Calu3 (cell line): ENCODE measurements at places on chromosomes 12 and 14. TPM values are rescaled to one million over a fixed set of nuclear protein-coding genes. Genes with fewer than 3 reads are reported as not detected.

GRCh38 chr12:55780685-55781084 is 36.8 kb downstream of the SARNP start:
- no peak overlapping the region for H3K27ac ChIP-seq
- DNase-seq = no peak
- peaks cover 52% of the 10 kb centered on the region for H3K36me3 ChIP-seq
- H3K4me3 ChIP-seq = no peak overlapping the region
- H3K27me3 ChIP-seq = no peaks in the 10 kb centered on the region
- H3K4me1 ChIP-seq = no peaks in the 10 kb centered on the region

- peaks cover 29% of the 10 kb centered on the region for H3K4me1 ChIP-seq
- peaks cover 6% of the 10 kb centered on the region for H3K36me3 ChIP-seq
- DNase-seq = no peak
These were observed 9.9 kb downstream of the KRT83 start for GRCh38 chr12:52311285-52311648.

DNA sequence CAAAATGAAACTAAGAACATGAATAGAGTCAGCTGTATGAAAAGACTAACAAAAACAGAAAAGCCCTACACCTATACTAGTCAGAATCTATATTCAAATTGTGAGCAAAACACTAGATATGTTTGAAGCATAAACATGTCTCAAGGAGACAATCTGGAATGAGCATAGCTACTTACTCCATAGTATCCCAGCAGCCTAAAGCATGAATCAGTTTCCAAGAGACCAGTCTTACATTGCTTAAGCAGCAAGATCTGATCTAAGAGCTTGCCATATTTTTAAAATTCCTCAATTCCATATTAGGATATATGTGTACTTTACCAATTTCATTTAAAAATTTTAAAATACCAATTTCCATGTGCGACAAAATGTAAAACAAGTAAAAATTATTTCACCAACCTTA is 7.7 kb downstream of the CAPS2 start:
- DNase-seq = no peak
- H3K27me3 ChIP-seq = no peaks in the 10 kb centered on the region
- no peaks in the 10 kb centered on the region for H3K36me3 ChIP-seq
- no peak overlapping the region for H3K27ac ChIP-seq

DNA sequence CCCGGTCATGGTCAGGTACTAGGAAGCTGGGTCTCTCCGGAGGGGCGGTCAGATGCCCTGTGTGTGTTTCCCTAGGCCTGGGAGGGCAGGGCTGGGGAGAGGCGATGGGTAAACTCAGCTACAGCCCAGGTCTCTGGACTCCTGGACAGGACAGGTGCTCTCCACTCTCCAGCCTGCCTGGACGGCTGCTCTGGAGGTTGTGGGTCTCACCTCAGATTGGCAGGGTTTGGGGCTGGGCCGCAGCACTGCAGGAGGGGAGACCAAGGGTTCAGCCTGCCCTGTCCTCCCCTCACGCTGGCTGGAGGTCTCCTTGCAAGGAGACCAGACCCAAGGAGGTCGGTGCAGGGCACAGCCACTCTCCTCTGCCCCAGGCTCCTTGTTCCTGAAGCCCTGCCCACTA is 7.8 kb downstream of the KRT80 start:
- H3K27me3 ChIP-seq = no peaks in the 10 kb centered on the region
- H3K27ac ChIP-seq = no peak overlapping the region
- H3K4me1 ChIP-seq = peaks cover 36% of the 10 kb centered on the region
- peaks cover 50% of the 10 kb centered on the region for H3K36me3 ChIP-seq

DNA sequence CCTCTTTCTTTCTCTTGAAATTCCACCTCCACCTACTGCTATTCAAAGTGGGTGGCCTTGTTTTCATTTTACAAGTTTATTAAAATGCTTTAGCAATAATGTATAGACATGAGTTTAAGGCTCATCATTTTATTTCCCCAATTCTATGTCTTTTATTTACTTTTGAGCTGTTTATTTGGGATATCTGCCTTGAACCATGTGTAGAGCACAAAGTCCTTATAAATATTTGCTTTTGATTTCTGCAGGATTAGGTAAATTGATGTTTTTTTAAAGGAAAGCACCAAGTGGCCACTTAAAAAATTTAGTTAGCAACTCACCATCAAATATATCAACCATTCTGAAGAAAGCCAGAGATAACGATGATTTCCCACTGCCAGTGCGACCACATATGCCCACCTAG is 39.8 kb upstream of the KCNJ8 start:
- H3K36me3 ChIP-seq = no peaks in the 10 kb centered on the region
- no peaks in the 10 kb centered on the region for H3K4me1 ChIP-seq

The JAG2 gene
- 13.8 and 17.6 TPM in 2 replicates for total RNA-seq

The PSMA6 gene
- total RNA-seq = 297 and 341 TPM in 2 replicates
